NB4 (cell line): ENCODE measurements at places on chromosomes 6 and 20.
A peak's percentile ranks its signal among the peaks of the same experiment; 100 is the strongest.

DNA sequence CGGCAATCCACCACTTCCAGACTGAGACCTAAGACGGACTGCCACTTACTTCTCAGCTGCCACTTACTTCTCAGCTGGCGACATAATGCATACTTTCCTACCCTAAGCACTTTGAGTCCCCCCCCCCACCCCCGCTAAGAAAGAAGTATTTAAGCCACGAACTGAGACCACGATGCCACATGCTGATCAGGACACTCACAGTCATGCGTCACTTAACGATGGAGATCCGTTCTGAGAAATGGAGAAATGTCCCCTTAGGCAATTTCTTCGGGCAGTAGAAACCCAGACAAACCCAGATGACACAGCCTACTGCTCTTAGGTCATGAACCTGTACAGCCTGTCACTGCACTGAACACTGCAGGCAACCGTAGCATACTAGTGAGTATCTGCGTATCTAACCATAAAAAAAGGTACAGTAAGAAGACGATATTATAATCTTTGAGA lies 690 bp downstream of the IFNGR1 start:
- peak; percentile 86 for DNase-seq

DNA sequence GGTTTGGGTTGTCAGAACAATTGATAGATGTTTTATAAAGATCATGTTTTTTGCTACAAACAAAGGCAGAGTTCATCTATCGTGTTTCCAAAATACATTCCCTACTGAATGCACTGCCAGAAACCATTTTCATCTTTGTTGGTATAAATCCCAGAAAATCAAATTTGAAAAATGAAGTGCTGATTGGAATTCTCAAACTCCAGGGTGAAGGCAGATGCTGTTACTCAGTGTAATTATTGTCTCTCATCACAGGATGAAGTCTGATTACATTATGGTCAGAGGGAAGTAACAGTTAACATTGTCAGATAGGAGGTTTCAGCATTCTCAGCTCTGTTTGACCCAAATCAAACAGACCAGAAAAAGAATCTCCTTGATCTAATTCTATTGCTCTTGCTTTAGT lies 198.4 kb upstream of the KCNK16 start:
- no peak for DNase-seq

GRCh38 chr6:149750136-149750609 lies 632 bp downstream of the PCMT1 start:
- DNase-seq = peak; percentile 79

- no peak for DNase-seq
Observed at GRCh38 chr6:130937942-130938604, 110.9 kb downstream of the SMLR1 start.

DNA sequence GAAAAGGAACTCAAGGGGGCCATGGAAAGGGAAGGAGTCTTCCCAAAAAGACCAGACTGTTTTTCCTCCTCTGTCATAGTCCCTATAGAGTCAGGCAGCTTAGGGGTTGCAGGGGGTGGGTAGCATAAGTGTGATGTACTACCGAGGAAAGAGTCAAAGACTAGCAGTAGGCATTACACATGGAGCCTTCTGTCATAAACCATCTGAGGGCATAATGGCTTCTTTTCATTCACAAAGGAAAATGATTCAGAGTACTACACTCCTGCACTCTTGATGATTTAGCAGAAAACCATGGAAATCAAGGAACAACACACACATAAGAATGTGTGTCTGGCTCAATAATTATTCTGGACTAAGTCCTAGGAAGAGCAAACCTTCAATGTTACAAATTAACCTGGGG lies 14.9 kb downstream of the PLN start:
- no peak for DNase-seq

DNA sequence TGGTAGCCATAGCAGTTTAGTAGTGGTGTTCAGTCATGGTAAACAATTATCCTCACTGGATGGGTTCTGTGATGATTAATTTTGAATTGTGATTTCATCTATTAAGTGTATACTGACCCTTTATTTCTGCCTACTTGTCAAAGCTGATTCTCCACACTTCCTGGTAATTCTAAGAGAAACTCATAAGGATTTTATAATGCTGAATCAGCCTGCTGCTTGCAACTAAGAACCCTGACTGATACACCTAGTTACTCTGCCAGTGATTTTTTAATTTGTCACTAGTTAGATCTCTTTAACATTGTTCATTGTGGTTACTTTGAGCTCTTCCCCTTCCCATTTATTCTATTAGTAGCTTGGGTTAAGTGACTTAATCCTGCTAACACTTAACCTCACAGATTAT lies 8.6 kb downstream of the CDC40 start:
- DNase-seq = no peak

DNA sequence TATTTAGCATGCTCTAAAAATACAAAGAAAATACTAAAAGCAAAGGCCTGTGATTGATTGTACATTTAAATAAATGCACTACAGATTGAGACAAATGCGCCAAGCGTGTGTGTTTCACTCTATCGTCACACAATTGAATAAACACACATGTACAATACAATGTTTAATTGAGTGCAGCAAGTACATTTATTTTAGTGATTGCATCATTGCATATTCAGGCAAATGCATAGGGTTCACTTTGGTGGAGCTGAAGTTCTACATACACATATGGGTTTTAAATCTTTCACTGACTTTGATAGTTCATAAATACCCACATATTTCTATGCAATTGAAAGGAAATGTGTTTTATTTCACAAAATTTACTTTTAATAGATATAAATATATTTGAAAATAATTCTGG lies 750.6 kb upstream of the MMS22L start:
- DNase-seq = no peak

- DNase-seq = no peak
Observed at GRCh38 chr6:87851674-87852299, 149.8 kb upstream of the AKIRIN2 start.

- DNase-seq = no peak
Observed at GRCh38 chr6:79230149-79230548, 4.3 kb downstream of the HMGN3 start.

- no peak for DNase-seq
Observed at GRCh38 chr6:23910420-23910819, 215.6 kb upstream of the NRSN1 start.

GRCh38 chr20:12020846-12021245 lies 103.2 kb downstream of the BTBD3 start:
- DNase-seq = no peak

GRCh38 chr6:144737998-144738397 lies 452.9 kb downstream of the UTRN start:
- DNase-seq = no peak

- DNase-seq = no peak
Observed at GRCh38 chr20:17932396-17932795, 36.2 kb downstream of the SNX5 start.

- no peak for DNase-seq
Observed at GRCh38 chr20:24261351-24261750, 208.1 kb upstream of the SYNDIG1 start.

- DNase-seq = peak; percentile 32
Observed at GRCh38 chr20:5000263-5001173, 792 bp downstream of the SLC23A2 start.

DNA sequence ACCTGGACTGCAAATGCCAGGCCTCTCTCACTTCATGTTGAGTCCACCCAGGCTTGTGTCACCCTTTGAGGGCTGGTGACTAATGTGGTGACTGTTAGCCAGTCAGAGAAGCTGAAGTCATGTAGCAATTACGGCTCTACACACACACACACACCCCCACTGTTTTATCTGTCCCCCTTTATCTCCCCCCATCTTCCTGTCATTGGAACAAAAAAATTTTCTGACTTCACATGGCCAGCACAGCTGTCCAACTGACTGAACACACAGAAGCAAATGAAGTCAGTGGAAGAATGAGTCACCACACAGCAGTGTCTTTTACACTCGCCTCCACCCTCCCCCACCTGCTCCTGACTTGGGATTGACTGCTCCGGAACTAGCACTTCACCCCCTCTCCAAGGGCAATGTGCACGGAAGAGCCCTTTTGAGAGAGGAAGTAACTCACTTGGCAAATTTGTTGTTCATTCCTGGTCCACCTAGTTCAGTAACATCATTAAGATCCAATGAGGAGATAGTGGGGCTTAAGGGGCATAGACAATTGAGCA lies 198.0 kb downstream of the RNF144B start:
- peak; percentile 24 for DNase-seq
